ENCODE measurements at places on chromosomes 7 and 10.

GRCh38 chr10:1462521-1462920 is 274.8 kb downstream of the ADARB2 start:
- DNase-seq: no peak

GRCh38 chr7:141610671-141611070 is 59.5 kb downstream of the AGK start:
- no peak for DNase-seq

- DNase-seq: no peak
Observed at GRCh38 chr10:1381339-1381738, 325.2 kb downstream of the WDR37 start.

DNA sequence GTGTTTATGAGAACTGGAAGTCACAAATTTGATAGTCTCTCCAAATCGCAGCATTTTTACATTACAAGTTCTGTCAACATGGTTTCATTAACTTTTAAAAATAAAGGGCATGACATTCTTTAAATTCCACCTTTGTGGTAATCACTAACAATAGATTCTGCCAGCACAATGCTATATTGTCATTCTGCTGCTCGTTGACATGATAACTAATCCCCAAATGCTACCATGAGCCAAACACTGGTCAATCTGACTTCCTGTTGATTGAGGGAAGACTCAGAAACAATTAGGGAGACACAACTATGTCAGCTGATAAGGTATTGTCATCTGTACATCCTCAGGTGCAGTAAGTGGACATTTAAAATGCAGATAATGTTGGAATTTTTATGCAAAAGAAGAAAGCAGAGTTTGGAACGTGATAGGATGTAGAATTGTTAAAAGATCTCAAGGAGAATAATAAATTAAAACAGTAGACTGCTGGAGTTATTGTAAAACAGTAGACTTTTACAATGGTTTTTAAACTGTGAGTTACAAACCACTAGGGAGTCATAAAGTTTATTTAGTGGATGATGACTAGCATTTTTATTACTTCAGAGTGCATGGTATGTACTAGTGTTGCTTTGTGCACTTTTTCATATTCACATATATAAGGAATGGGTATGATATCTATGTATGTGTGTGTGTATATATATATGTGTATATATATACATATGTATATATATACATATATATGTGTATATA is 126.4 kb upstream of the DKK1 start:
- no peak for DNase-seq

DNA sequence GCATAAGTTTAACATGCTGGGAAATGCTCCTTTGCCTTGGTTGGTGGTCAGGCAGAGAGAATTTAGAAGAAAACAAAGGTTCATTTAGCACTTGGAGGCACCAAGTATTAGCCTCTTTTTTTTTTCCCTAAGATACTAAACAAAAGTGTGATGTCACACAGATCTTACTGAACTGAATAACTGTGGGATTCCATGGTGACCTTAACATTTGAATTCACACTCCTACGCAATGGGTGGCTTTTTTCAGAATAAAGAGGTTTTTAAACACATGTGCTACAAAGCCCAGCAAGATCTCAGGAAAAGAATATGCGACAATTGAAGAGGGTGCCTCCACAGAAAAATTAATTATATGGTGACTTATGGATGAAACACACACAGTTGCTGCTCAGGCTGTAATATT is 133.4 kb upstream of the ABCB5 start:
- DNase-seq: no peak

GRCh38 chr7:100016215-100016901 is 962 bp downstream of the ZKSCAN1 start:
- DNase-seq: no peak

DNA sequence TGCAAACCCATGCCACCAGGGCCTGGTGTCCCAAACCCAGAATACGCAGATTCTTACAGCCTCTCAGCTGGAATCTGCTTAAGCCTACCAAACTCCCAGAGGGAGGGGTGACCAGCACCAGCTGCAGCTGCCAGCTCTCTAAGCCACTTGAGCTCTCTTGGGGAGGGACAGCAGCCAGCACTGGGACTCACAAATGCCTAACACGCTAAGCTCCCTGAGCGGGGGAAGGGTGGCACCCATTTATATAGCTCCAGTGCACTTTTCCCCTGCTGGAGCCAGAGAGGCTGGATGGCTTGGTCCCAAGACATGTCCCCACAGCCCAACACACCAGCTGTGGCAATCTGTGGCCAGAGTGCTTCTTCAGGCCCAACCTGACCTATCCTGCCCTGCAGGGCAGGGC is 326.8 kb upstream of the NRG3 start:
- no peak for DNase-seq

- DNase-seq: no peak
Observed at GRCh38 chr7:11345621-11346020, 371.9 kb downstream of the PHF14 start.

DNA sequence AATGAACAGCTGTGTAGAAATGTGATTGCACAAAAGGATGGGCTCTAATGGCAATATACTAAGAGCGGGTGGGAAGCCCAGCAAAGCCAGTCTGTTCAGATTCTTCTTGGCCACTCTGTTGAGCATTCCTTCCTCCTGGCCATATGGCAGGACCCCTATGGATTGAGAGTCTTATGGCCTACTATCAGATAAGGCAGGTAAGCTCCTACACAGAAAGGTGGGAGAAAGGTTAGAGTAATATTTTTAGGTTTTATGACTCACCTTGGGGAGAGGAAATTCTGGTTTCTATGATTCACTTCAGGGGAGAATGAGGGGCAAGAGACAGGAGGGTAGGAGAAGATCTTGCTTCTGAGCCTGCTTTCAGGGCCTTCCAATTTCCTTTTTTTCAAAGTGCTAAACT is 15.1 kb upstream of the AKR1B10 start:
- no peak for DNase-seq

DNA sequence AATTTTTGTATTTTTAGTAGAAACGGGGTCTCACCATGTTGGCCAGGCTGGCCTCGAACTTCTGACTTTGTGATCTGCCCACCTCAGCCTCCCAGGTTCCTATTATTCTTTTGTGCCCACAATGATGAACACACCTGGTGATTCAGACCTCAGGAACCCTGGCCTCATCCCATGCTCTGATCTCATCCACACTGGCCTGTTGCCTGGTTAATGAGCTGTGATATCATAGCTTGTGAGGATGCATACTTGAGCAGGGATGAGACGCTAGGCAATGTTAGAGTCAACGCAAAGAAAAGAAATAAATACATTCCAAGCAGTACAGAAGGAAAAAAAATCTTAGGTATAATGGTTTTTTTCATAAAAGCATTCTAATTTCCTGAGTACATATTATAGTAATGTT is 82.4 kb upstream of the RNF32 start:
- no peak for DNase-seq

DNA sequence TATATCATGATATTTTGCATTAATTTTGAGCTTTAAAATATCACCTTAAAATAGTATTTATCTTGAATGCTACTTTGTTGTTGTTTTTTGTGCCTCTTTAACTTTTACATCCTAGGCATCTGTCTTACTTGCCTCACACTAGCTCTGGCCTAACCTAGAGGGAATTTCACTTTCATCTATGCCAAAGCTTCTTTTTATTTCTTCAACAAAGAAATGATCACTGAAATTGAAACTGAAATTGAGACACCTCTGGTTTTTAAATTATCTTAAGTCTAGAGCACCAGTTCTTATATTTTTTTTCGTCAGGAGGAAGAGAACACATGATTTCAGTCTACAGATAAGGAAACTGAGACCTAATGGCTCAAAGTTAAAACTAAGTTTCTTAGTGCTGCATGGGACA is 3.5 kb upstream of the SCIN start:
- no peak for DNase-seq

DNA sequence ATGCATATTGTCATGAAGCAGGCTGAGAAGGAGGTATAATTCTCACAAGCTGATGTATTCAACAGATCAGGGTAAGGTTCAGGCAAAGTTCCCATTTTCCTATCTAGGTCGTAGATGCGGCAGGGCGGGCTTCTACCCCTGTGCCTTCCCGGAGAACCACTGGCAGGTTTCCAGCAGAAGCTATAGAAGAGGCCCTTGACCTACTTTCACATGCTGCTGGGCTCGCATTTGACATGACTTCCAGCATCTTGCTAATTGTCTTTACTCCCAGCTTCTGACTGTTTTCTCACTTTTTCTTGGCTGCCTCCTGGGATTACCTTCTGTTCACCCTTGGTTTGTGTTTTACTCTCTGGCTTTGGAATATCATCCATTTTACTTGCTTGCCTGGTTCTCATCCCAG is 32.6 kb upstream of the ORC5 start:
- DNase-seq: no peak

- DNase-seq: no peak
Observed at GRCh38 chr7:148232784-148233183, 357.8 kb upstream of the C7orf33 start.

- DNase-seq: no peak
Observed at GRCh38 chr10:6151087-6151977, 51.4 kb upstream of the PFKFB3 start.

DNA sequence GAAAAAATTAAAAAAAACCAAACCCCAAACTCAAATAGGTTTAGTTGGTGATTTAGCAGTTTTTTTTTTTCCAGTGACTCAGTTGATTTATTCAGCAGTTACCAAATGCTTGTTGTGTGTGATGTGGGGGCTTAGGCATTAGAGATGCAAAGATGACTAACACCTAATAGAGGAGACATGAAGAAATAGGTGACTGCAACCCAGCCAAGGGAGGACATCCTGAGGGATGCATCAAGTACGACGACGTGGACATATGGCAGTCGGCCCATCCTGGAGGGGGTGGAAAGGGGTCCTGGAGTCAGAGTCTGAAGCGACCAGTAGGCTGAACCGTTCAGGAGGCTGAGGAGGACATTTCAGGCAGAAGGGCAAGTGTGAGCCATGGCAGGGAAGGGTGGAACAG is 35.5 kb downstream of the LRMDA start:
- DNase-seq: no peak

DNA sequence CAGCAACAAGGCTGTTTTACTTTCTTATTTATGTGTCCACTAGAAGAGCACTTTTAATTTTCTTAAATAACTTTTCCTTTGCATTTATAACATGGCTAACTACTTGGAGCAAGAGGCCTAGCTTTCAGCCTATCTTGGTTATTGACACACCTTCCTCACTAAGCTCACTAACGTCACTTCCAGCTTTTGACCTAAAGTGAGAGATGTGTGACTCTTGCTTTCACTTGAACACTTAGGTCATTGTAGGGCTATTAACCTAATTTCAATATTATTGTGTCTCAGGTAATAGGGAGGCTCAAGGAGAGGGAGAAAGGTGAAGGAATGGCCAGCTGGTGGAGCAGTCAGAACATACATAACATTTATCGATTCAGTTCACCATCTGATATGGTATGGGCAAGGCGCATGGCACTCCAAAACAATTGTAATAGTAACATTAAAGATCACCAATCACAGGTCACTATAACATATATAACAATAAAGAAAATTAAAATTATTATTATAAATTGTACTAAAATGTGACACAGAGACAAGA is 95.0 kb upstream of the FAM20C start:
- DNase-seq: no peak

- peak; percentile 44 for DNase-seq
Observed at GRCh38 chr7:95886501-95887090, 114.2 kb downstream of the DYNC1I1 start.

DNA sequence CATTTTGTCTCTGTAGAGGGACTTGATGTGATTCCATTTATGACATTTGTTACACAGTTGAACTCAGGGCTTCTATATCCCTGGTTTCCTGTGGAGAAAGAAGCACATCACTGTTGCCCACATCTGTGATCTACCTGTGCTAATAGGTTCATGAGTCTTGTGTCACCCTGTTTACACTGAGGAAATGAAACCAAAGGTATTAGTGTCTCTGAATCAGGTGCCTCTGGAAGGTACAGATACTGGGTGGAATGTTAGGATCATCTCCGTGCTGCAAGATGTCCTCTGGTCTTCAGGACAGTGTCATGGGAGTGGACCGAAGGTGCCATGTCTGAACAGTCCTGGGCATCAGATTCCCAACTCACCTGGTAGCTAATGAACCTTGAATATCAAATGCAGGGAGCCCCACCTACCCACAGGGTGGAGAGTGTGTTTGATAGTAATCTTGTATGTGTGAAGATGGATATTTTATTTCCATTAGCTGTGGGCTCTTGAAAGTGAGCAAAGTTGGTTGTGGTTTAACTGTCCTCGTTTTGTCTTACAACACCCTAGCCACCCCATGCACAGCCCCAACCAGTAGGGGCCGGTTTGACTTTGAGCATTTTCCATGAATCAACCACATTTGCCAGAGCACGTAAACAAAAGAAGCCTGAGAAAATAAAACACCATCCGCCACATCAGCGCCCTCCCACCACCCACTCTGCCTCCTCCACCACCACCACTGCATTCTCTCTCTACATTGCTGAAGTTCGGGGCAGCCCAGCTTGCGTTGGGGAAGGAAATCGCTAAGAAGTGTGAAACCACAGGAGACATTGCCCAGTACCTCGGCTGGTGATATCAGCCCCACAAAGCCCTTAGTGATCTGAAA is 40.7 kb downstream of the TARP start:
- no peak for DNase-seq

GRCh38 chr10:27225642-27226257 is 14.8 kb downstream of the ACBD5 start:
- no peak for DNase-seq

DNA sequence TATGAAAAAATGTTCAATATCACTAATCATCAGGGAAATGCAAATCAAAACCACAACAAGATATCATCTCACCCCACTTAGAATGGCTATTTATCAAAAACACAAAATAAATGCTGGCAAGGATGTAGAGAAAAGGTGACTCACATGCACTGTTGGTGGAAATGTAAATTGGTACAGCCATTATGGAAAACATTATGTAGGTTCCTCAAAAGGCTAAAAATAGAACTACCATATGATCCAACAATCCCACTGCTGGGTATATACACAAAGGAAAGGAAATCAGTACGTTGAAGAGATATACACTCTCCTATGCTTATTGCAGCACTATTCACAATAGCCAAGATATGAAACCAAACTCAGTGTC is 50.2 kb downstream of the CDK1 start:
- DNase-seq: no peak

DNA sequence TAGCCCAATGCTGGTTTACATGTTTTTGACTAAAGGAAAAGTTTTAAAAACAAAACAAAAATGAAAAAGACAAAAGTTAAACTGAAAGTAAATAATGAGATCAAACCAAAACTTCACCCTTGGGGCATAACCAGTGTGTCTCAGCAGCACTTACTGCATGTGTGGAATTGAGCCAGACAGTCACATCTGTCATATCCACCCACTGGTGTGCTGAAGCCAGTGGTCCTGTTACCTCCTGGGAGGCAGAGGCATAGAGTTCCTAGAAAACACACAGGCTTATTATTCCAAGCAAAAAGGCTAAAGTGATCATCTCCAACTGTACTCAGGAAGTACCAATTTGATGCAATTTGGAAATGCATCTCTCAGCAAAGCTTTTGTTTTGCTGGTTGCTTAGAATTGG is 40.4 kb downstream of the ASAH2 start:
- no peak for DNase-seq

- DNase-seq: no peak
Observed at GRCh38 chr10:128950916-128951275, 516.1 kb upstream of the MGMT start.

DNA sequence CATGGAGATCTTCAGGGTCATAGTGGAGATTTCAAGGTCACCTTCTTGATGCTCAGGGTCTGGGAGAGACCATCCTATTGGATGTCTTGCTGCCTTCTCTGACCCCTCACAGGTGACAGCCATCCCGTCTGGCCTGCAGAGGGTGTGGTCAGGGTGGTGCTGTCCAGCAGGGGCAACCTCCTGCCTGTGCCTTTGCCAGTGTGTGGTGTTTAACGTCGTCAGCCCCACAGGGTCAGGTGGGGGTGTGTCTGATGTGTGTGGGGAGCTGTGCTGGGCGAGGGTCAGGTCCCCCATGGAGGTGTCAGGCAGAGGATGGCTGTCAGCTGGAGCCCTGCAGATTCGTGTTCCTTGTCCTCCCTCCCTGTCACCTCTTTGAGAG is 16.5 kb downstream of the ADCY1 start:
- no peak for DNase-seq
